ENCODE measurements at places on chromosomes 7 and 10.

GRCh38 chr7:471866-472639, 47.6 kb downstream of the PDGFA start:
- no peak for DNase-seq

DNA sequence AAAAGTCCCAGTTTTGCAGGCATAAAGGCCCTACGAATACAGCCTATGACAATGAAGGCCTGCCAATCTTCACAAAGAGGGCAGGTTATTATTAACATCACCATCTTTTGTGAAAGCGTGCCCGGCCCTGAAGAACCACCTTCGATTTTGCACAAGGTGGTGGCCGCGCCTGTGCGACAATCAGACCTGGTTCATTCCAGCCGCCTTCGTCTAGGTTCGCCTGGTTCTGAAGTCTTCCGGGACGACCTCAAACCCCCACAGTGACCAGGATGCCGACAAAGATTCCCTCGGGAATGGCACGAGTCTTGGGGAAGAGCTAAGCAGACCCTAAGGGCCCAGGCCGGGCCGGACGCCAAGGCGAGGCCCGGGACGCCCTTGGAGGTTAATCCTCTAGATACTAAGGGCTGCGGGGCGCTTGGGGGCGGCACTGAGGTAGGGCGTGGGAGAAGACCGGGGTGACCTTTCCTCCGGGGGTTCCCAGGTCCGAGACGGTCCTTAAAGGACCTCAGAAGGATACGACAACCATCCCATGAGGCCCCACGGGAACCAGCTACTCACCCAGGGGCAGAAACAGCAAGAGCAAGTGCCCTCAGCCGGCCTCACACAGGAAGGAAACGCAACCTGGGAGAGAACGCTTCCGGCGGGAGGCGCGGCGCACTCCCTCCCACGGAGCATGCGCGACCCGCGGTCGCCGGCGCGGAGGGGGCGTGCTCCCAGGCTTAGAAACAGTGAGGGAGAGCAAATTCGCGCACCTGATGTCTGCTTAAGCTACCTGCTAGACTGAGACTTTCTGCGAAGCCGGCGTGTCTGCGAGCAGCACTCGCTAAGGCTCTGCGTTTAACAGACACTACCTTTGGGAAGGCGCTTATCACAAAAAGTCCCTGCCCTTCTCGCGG, at the start of gene ATAD1:
Gene ATAD1 (minus strand): TSS at position 618 of the 896 bp plus-strand sequence. CDS start 3,627 bp downstream, outside the sequence.
- peak; percentile 88 for DNase-seq

- DNase-seq: no peak
These were observed 8.3 kb downstream of the DYNC1I1 start for GRCh38 chr7:95780665-95781064.

GRCh38 chr10:75187961-75188426, 22.6 kb upstream of the VDAC2 start:
- peak; percentile 78 for DNase-seq

- DNase-seq: no peak
These were observed 488.0 kb downstream of the DNAJB6 start for GRCh38 chr7:157824819-157825121.

DNA sequence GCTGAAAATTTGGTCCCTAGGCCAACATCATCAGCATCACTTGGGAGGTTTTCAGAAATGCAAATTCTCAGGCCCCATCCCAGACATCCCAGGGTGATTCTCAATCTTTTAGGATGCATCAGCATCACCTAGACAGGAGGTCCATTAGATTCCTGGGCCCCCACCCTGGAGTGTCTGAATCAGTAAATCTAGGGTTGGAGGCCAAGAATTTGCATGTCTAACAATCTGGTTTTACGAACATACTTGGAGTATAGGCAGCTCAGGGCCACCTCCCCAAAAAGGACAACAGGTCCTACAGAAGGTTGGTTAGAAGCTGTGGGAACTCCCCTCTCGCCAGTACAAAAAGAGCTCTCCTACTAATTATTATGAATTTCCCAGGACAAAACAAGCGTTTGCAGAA, 15.5 kb downstream of the ZC3HAV1 start:
- no peak for DNase-seq

DNA sequence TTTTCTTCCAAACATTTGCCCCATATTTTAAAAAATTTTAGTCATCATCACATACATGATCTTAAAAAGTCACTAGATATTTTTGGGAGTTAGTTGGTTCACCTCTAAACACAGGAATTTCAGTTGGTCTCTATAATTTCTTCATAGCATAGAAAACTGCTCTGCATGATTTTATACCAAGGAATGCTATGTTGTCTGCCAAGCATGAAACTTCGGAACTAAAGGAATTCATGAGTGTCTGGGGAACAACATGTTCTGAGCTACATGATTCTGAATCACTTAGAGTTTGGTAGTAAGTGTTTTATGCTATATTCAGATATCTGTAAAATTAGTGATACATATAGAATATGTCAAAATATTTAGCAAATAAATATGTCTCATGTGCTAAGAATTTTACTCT, 957.8 kb downstream of the GATA3 start:
- DNase-seq: no peak

DNA sequence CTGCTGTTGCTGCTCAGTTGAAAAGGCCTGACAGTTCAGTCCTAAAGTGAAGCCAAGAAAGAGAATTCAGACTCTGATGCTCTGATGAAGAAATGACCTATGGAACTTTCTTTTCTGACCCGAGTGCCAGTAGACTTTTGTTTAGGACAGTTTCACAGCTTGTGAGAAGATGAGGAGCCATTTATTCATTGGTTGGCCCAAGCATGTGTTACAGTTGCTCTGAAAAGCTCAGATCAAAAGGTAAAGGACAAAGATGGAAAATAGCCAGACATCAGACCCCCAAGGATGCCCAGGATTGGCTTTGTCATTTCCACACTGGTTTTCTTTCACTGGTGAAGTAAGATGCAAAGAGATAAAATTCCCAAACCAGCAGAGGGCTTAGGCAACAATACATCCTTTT, 149.3 kb upstream of the STK17A start:
- DNase-seq: no peak

DNA sequence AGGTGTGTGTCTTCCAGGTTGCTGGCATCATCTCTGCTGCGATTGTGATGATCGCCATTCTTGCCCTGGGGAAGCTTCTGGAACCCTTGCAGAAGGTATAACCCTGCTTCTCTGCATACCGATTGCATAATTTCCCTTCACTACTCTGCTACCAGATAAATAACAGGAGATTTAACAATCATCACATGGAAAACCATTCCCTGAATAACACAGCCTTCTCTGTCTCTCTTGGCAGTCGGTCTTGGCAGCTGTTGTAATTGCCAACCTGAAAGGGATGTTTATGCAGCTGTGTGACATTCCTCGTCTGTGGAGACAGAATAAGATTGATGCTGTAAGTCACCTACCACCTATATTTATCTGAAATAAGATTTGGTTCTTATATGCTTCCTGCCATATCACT, 33.8 kb downstream of the SLC26A4 start:
- no peak for DNase-seq

- DNase-seq: peak; percentile 17
These were observed 47.8 kb downstream of the SHH start for GRCh38 chr7:155764438-155764793.

DNA sequence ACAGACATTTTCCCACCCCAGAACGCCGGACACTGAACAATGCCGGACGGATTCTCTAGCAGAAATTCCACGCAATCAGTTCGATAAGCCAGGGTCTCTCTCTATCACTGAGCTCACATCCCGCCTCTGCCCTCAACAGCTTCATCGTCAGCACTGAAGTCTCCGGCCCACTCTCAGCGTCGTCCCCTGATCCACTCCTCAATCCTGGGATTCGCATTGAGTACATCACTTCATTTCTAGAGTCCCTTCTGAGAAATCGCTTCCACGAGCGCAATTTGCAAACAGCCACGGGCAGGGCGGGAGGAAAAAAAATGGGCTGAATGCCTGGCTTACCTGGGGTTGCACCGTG, 365 bp downstream of the YME1L1 start:
- DNase-seq: no peak

DNA sequence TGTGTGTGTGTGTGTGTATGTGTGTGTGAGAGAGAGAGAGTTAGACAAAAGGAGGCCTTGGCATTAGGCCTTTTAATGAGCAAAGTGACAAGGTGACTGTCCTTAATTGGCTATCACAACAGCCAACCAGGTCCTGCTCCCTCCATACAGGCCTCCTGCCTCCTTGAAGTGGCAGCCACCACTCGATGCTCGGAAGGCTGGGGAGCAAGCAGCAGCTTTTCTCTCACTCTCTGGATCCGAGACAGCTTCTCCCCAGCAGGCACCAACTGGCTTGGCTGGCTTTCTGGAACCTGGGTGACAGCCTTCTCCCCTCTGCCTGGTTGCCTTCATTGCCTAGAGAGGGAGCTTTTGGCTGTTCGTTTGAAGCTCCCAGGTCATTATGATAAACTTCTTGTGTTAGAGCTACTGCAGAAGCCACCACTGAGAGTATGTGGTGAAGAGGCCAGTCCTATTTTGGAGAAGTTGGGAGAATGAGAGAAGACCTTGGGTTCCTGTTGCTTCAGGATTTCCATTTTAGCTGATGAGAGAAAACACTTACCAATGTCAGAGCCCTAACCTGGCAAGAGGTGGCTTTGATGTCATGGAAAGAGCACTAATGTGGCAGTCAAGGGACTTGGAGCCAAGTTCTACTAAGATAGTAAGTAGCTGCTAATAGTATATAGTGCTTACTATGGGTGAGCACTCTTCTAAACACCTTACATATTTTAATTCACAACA, 37.6 kb downstream of the RPS24 start:
- DNase-seq: no peak

GRCh38 chr10:29316308-29317026, 27.6 kb downstream of the LYZL1 start:
- no peak for DNase-seq

- peak; percentile 64 for DNase-seq
These were observed 2.0 kb upstream of the LZTS2 start for GRCh38 chr10:100997360-100998182.

DNA sequence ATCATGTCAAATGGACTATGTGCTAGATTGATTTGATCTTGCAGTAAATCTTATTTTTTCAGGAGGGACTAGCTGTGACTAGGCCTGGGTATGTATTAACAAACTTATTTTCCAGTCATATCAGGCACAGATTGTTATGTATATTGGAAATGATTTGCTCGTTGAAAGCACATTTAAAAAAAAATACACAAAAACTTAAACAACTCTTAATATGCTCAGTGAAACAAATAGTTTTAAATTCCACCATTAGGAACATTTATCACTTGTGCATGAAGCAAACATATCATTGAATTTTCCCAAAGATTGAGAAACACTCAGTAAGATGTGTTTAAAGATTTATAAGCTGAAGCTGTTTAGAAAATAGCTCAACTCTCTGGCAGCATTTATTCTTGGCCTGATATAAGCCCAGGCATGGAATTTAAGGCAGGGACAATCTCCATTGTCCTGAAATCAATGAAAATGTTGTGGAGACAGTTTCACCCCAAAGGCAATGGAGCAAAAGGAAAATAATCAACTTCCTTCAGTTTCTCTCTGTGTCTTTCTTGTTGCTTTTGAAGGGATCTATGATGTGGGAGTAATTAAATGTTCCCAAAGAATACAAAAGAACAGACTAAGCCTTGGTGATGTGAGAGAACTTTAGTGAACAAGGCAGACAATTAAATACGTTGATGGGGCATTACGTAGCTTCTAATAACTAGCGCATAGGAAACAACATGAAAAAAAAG, 250.3 kb downstream of the GPR37 start:
- no peak for DNase-seq

- no peak for DNase-seq
These were observed 184.2 kb upstream of the NOBOX start for GRCh38 chr7:144587701-144588100.

GRCh38 chr10:11162828-11163599, 145.3 kb downstream of the CELF2 start:
- DNase-seq: peak; percentile 92

GRCh38 chr7:82713506-82713905, 269.9 kb upstream of the CACNA2D1 start:
- DNase-seq: no peak

- no peak for DNase-seq
These were observed 124.4 kb upstream of the NPS start for GRCh38 chr10:127424594-127425264.

- no peak for DNase-seq
These were observed 2.6 kb upstream of the C10orf120 start for GRCh38 chr10:122702275-122702674.

GRCh38 chr10:89458784-89459183, 44.4 kb downstream of the IFIT5 start:
- no peak for DNase-seq

DNA sequence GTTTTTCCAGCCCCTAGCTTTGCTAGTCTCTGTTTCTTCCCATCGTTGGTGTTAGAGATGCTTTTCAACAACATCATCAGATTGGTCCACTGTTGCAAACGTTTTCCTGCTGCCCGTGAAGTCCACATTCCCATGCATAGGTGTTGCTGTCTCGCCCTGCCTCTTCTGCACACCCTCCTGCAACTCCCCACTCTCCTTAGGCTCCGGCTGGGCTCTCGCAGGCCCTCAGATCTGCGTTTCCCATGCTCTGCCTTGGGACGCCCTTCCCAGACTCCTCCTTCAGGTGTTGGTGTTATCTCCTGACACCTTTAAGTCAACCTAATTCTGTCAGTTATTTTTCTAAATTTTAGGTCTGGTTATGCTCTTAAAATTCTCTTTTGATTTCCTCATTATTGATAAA, 55.0 kb downstream of the ZMYND11 start:
- DNase-seq: no peak

- DNase-seq: no peak
These were observed 407.3 kb downstream of the RPS24 start for GRCh38 chr10:78441010-78441409.

- no peak for DNase-seq
These were observed 44.5 kb downstream of the LANCL2 start for GRCh38 chr7:55409482-55410225.

- no peak for DNase-seq
These were observed 115.6 kb upstream of the IMMP2L start for GRCh38 chr7:111677848-111678247.

- no peak for DNase-seq
These were observed 42.7 kb downstream of the PAXIP1 start for GRCh38 chr7:154960063-154960790.

DNA sequence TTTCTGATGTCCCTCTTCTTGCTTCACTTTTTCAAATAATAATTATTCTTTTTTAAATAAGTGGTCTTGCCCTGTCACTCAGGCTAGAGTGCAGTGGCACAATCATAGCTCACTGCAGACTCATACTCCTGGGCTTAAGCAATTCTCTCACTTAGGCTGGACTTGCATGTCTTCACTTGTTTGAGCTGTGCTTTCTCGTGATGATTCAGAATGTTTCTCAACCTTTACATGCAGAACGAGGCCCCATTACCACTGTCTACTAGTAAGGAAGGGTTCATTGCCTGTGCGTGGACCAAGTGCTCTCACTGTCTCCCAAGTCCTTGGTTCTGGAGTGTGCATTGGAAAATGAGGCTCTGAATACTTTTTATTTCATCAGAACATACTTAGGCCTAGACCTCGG, 468.6 kb upstream of the COBL start:
- no peak for DNase-seq

- DNase-seq: no peak
These were observed 1.3 kb downstream of the CASP2 start for GRCh38 chr7:143289421-143289820.

- DNase-seq: peak; percentile 92
These were observed 35.4 kb downstream of the BAG3 start for GRCh38 chr10:119686465-119687191.

Measured in CD4-positive, alpha-beta T cell treated with Interleukin-15 for 4 hours (primary cell).